ENCODE measurements at places on chromosomes 7 and 10.

GRCh38 chr7:116434820-116435341 is 64.7 kb upstream of the CAV2 start:
- no peak for DNase-seq

DNA sequence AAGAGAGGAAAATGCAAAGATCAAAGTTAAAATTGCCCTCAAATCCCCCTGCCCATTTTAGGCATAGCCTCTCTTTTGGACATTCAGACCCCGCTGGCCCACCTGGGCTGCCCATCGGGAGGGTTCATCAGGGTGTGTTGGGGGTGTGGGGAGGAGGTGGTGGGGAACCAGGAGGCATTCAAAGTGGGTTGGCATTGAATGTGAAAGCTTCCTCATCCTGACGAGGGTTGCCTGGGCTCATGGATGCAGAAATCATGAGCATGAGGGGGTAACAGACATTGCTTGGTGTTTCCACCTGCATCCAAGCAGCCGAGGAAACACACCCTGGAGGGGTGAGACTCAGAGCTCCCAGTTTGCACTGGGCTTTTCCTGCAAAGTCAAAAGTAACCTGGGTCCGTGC is 20.6 kb downstream of the BTBD16 start:
- no peak for DNase-seq

GRCh38 chr10:49767752-49768151 is 5.6 kb upstream of the OGDHL start:
- no peak for DNase-seq

- no peak for DNase-seq
These were observed 573.5 kb downstream of the KIF20B start for GRCh38 chr10:90274721-90275468.

DNA sequence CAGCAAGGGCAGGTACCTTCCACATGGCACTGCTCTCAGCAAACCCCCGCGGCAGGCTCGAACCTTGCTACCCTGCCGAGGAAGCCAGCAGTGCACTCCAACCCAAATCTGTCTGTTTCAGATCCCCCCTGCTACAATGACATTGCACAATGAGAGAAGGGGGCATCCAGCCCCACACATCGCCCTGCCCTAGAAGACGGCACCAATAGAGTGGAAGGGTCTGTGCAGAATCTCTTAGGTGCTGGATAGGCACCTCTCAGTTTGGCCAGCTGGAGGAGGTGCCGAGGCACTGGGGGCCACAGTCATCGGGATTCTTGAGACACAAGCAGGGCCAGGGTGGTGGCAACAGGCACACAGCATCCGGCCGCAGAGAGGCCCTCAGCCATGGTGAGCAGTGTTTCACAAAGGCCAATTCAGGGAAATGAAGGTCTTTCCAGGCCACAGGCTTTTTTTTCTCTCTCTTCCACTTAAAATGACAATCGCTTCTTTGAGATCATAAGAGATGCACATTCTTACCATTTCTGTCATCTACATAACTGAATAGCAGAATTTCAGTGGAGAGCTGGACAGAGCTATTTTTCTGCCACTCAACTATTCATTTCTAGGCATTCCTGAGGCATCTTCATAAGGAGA is 281.3 kb downstream of the TNS3 start:
- DNase-seq: no peak

DNA sequence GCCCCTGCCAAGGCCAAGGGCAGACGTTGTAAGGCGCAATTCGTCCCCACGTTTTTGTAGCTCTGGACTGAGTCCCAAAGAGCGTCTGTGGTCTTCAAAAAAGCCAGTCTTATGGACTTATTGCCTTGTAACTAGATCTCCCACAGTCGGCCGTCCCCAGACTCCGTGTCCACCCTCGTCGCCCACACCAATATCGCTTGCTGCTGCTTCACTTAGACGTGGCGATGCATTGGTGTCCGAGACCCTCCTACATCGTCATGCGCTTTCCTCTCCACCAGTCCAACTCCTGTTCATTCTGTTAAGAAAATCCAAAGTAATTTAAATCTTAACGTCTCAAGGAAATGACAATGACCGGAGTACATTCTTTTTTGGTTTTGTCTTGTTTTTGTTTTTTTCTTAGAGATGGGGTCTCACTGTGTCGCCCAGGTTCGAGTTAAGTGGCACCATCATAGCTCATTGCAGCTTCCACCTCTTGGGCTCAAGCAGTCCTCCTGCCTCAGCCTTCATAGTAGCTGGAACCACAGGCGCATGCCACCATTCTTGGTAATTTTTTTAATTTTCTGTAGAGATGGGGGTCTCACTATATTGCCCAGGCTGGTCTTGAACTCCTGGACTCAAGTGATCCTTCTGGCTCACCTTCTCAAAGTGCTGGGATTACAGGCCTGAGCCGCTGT is 851 bp downstream of the KIFBP start:
- DNase-seq: no peak

GRCh38 chr10:129210876-129211275 is 256.2 kb upstream of the MGMT start:
- no peak for DNase-seq

- no peak for DNase-seq
These were observed 4.4 kb downstream of the SCART1 start for GRCh38 chr10:133458021-133458709.

DNA sequence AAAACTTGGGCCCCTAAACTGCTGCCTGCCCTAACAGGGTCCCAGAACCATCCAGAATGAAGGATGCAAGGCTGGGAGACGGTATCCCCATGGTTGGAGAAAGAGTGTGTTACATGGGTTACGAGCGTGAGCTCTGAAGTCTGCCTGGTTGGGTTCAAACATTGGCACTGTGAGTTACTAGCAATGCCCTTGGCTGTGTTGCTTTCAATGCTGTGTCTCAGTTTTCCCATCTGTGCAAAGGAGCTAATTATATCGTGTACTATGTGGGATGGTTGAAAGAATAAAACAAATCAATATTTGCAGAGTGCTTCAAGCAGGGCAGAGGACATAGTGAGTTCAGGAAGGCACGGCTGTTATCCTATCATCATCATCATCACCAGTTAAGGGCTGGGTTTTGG is 114.7 kb downstream of the ZMIZ1 start:
- no peak for DNase-seq

DNA sequence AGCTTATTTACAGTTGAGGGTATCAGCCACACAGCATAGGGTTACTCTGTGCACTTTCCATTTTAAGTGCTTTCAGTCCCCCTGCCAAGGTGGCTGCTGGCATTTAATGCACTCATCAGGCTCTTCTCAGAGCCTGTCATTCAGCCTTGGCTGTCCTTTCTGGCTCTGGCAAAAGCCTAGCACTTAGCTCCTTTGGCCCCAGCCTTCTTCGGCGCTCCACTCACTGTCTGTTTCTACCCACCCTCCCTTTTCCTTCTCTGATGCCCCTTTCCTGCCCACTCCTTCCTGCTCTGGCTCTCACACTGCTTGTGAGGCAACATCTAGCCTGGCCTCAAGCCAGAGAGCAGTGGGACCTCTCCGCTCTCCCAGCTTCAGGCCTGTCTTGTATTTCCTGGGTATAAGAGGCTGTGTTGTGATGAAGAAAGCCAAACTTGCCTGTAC is 60.2 kb downstream of the WIPF3 start:
- no peak for DNase-seq

GRCh38 chr10:63390521-63390920 is 75.3 kb downstream of the JMJD1C start:
- no peak for DNase-seq

GRCh38 chr7:353746-354325 is 63.9 kb downstream of the FOXL3 start:
- no peak for DNase-seq

DNA sequence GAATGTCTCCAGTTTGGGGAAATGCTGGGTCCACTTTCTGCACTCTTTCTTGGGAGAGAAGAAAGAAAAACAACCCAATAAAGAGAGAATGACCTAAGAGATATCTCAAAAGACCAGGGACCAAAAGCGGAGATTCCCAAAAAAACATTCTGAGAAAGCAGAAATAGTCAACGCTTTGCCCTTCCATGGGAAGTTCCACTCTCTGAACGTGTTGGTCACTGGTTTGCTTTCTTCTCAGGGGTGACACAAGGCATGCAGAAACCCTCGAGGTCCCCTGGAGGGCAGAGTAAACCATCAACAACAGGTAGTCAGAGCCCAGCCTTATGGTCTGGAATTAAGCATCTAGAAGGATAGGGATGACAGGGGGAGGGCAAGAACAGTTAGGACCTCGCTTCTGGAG is 26.2 kb upstream of the AOAH start:
- DNase-seq: no peak

GRCh38 chr7:90552521-90552920 is 43.6 kb upstream of the CDK14 start:
- peak; percentile 5 for DNase-seq

GRCh38 chr7:79789584-79790345 is 336.3 kb upstream of the MAGI2 start:
- DNase-seq: no peak

GRCh38 chr7:927031-927671 is 27.3 kb downstream of the ADAP1 start:
- DNase-seq: no peak

DNA sequence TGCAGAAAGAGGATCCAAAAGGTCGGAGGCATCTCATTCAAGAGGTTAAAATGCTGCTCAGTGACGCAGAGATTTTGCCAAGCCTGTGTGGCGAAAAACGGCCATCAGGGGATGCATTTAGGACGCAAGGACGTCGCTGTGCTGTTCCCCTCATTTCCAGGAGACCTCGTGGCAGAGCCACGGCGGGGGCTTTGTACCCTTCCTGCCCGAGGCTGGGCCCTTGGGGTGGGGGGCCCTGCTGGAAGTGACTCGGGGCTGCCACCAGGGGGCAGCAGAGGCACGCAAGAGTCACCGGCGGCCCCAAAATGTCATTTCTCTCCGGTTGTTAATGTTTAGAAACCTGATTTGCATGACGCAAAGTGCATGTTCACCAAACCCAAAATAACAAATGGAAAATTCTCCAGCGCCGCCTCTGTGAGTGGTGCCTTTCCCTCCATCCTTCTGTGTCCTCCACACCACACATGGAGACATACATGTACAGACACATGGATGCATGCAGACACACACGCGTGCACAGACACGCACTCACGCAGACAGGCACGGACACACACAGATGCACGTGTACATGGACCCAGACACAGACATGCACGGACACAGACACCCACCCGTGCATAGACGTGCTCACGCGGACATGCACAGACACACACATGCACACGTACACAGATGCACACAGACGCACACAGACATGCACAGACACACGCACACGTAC is 51.0 kb upstream of the NKX6-2 start:
- DNase-seq: peak; percentile 28

DNA sequence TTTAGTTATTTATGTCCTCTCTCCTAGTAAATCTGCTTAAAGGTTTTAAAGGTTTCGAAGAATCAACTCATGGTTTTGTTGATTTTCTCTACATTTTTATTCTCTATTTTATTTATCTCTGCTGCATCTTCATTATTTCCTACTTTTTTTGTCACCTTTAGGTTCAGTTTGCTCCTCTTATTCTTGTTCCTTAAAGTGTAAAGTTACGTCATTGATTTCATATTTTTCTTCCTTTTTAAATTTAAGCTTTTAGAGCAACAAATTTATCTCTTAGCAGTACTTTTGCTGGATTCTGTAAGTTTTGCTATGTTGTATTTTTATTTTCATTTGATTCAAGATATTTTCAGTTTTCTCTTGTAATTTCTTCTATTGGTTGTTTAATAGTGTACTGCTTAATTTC is 10.7 kb downstream of the MYO3A start:
- DNase-seq: no peak

GRCh38 chr10:116811691-116812090 is 37.6 kb upstream of the ENO4 start:
- DNase-seq: no peak

DNA sequence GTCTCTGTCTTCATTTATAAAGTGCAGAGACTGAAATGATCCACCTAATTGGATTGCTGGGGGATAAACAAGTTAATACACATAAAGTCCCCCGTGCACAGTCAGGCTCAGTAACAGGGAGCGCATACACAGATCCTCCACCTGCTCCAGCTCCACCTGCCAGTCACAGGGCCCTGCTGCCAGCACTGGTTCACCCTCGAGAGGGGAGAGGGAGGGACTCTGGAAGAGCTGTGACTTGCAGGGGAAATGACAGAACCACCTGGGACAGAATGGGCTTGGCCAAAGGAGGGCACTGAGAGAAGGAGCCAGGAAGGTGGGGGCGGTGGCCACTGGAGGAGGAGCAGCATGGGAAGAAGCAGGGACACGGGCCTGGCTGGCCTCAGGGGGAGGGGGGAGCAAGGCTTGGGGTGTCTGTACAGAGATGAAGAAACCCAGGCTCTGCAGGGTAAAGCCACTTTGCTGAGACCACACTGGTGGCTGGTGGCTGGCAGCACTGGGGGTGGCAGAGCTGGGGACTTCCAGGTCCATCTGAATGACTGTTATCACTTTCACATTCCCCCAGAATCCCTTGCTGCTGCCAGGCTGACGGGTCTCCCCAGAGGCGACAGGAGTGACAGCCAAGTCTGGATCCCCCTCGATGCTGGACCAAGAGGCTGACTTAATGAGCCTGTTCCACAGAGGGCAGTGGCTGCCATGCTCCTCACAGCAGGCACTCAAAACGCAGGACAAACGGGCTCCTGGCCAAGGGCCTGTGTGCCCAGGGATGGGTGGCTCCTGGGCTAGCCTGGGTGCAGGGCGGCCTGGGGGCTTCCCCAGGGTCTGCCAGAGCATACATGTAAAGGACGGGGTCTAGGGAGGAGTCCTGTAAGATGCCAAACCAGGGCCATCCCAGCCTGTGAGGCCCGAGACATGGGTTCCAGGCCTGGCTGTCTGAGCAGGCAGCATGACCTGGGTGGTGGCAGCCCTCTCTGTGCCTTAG is 151.1 kb downstream of the SH3PXD2A start:
- DNase-seq: no peak

DNA sequence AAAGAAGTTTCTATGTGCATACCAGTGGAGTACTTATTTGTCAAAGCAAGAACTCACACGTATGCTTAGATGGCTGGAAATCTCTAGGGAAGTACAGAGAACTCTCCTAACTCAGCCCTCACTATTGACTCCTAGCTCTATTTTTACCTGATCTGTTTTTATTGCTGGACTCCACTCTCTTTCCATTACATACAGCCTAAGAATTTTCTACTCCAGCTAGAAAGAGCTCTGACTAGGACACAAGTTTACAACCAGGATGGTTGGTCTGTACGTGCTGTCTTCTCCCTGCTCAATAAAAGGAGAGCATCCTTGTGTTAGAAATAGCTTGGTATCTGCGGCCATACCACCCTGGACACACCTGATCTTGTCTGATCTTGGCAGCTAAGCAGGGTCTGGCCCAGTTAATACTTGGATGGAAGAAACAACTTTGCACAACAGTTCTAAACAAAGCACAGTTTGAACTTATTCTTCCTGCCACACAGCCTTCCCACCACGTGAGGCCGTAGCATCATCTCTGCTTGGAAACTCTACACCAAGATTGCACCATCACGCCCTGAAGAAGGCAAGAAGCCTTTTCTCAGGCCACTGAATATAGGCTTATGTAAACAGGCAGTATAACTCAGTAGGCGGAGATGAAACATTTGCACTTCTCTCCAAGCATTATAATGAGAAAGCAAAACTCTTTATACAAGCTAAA is 50.7 kb downstream of the KCNMA1 start:
- DNase-seq: no peak

DNA sequence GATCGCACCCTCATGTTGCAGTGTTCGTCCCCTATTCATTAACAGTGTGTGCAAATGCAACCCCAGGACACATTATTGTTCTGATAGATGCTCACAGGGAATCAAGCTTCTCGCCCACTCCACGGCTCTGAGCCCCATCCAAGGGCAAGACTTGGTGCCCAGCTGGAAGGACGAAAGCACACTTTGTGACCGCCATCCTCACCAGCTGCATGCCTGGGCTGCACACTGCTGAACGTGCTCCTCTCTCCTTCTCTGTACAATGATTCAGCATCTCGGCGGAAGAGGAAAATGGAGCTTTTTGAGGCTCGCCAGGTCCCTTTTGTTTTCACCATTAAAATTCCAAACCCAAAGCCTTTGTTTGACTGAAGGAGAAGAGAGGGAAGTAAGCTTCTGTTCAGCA is 41.9 kb downstream of the MKI67 start:
- no peak for DNase-seq
